NCI-H2081 treated with DMSO at 0.1 percent for 48 hours (cell line): ENCODE measurements at places on chromosomes 13 and 19.

DNA sequence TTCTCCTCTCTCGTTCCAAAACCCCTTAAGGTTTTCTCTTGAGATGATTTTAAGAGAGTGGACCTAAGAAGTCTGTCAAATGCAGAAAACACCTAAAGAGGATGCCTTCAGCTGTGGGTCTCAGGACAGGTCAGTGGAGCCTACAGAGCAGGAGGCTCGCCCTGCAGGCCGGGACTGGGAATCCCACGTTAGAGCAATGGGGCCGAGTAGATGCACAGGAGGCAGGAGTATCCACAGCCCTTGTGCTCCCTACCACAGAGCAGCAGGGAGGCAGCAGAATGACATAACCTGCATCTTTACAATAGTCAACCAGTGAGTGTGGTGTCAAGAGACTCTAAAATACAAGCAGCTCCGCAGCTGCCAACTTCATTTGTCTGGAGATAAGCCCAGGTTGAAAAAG lies 229.4 kb downstream of the MTUS2 start:
- no peak for DNase-seq

GRCh38 chr19:35790981-35791813 lies 15.8 kb downstream of the ARHGAP33 start:
- no peak for DNase-seq

DNA sequence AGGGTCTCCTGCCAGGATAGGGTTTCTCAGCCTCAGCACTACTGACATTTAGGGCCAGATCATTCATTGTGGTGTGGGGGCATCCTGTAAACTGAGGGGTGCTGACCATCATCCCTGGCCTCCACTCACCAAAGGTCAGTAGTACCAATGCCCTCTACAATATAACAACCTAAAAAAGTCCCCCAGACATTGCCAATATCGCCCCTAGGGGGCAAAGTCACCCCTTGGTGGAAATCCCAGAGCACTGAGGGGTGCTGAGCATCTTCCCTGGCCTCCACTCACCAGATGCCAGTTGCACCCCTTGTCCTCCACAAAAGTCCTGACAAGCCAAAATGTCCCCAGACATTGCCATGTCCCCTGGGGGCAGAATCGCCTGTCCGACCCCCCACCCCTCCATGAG lies 21.6 kb downstream of the CPAMD8 start:
- DNase-seq: no peak

GRCh38 chr19:27660428-27660827 lies 1552.5 kb downstream of the UQCRFS1 start:
- no peak for DNase-seq
